ENCODE measurements at places on chromosomes 16 and 17.
A peak's percentile ranks its signal among the peaks of the same experiment; 100 is the strongest.

- H3K27ac ChIP-seq: peak overlapping the region; percentile 62
- no peak for DNase-seq
- peaks cover 2% of the 10 kb centered on the region for H3K36me3 ChIP-seq
- peaks cover 31% of the 10 kb centered on the region for H3K4me1 ChIP-seq
- H3K4me3 ChIP-seq: no peak overlapping the region
These were observed 8.0 kb downstream of the MAP3K14 start for GRCh38 chr17:45308840-45309239.

GRCh38 chr16:78778101-78779004 lies 678.9 kb downstream of the WWOX start:
- no peak for DNase-seq
- peaks cover 3% of the 10 kb centered on the region for H3K27me3 ChIP-seq
- no peak overlapping the region for H3K4me3 ChIP-seq

- H3K36me3 ChIP-seq: peaks cover 10% of the 10 kb centered on the region
- H3K4me3 ChIP-seq: no peak overlapping the region
- no peak for DNase-seq
- no peak overlapping the region for H3K27ac ChIP-seq
- peaks cover 9% of the 10 kb centered on the region for H3K4me1 ChIP-seq
These were observed 6.9 kb downstream of the CD300A start for GRCh38 chr17:74473294-74473693.

DNA sequence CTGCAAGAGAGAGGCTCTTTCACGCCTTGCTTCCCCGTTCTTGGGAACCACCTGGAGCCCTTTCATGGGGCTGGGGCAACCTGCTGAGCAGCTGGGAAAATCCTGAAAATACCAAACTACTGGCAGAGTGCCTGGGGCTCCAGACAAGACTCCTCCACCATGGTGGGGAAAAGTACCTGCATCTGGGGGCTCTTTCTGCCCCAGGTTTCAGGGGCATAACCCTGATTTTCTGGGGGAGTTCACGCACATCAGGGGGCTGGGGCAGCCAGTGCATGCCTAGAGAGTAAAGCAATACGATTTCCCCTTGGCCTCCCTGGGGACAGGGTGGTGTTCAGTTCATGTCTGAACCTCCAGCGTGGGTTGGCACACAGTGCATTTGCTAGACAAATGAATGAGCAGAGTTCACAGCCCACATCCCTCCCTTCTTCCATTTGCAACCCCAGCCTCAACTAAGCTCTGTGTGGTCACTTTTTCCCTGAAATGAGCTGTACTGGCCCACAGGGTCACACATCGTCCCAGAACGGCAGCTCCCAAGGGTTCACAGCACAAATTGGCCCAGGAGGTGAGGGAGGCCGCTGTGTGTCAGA lies 5.2 kb upstream of the CDC42EP4 start:
- peaks cover 14% of the 10 kb centered on the region for H3K27me3 ChIP-seq
- no peak overlapping the region for H3K4me3 ChIP-seq
- H3K36me3 ChIP-seq: no peaks in the 10 kb centered on the region
- H3K4me1 ChIP-seq: peaks cover 9% of the 10 kb centered on the region

DNA sequence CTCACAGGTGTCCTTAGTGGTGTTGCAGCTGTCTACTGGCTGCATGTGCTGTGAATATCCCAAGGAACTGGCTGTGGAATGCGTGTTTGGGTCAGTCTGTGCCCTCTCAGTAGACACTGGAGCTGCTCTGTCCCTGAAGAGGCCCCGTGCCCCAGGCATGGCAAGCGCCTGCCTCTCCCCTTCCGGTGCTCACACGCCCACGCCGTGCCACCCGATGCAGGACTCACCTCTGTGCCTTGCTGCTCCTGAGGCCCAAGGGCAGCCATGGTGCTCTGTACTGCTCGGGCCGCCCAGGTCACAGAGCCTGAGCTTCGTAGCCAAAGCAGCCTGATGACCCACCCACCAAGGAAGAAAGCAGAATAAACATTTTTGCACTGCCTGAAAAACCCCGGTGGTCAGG lies 10.0 kb downstream of the RGS11 start:
- no peaks in the 10 kb centered on the region for H3K27me3 ChIP-seq
- no peak overlapping the region for H3K4me3 ChIP-seq
- peaks cover 8% of the 10 kb centered on the region for H3K36me3 ChIP-seq
- H3K4me1 ChIP-seq: no peaks in the 10 kb centered on the region

DNA sequence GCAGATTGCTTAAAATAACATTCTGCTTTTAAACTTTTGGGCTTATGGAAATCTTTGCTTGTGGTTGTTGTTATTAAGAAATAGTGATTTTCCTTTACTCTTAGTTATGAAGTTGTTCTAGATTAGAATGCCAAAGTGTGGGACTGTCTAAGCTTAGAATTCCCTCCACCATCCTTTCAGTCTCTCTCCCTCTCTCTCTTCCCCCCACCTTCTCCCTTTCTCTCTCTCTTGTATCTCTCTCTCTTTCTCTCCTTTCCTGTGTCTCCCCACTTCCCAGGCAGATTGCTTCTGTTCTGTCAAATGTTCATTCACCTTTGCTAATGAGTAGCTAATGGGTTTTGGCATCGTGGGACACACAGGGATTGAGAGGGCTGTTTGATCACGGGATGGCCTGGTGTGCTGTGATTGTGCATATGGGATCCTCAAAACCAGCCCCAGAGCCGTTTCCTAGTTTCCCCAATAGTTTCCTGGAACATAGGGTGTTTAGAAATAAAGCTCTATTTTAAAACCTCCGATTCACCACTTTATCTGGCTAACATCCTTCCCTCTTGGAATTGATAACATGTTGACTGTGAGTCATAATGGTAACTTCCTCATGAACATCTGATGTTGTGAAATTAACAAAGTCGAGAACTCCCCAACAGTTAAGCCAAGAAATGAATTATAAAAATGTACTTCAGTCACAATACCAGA lies 502.6 kb downstream of the TMEM114 start:
- H3K4me1 ChIP-seq: peaks cover 2% of the 10 kb centered on the region
- no peak overlapping the region for H3K4me3 ChIP-seq
- no peaks in the 10 kb centered on the region for H3K36me3 ChIP-seq
- DNase-seq: no peak
- H3K27me3 ChIP-seq: peaks cover 12% of the 10 kb centered on the region

DNA sequence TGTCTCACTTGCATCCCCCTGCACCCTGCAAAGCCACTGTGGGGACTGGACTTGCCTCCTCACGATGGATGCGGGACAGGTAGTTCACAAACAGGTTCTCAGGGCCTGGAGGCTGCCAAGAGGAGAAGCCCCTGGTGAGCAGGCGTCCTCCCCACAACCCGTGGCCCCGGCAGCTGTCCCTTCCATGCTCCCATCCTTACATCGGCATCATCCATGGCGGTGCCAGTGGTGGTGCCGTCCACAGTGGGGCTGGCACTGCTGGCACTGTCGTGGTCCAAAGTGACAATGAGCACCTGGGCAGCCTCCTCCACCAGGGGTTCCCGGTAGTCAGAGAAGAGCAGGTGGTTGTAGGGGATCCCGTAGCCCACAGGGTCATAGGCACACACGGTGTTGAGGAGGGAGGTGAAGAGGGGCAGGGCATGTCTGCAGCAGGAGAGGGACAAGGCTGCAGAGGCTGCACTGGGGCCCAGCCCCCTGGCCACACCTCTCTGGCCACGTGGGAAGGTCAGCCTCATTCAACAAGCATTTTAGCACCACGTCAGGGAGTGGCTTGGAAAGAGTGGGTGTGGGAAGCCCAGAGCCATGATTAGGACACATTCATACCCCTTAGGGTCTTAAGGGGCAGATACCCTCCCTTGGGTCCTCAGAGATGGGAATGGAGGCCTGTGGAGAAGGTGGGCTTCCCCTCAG lies 12.6 kb downstream of the HID1 start:
- H3K27me3 ChIP-seq: no peaks in the 10 kb centered on the region
- no peak overlapping the region for H3K4me3 ChIP-seq
- H3K4me1 ChIP-seq: no peaks in the 10 kb centered on the region
- peaks cover 12% of the 10 kb centered on the region for H3K36me3 ChIP-seq
- DNase-seq: no peak

- no peaks in the 10 kb centered on the region for H3K4me1 ChIP-seq
- peaks cover 11% of the 10 kb centered on the region for H3K27me3 ChIP-seq
- no peaks in the 10 kb centered on the region for H3K36me3 ChIP-seq
- no peak overlapping the region for H3K4me3 ChIP-seq
- DNase-seq: no peak
- no peak overlapping the region for H3K27ac ChIP-seq
These were observed 142.3 kb downstream of the ABCC12 start for GRCh38 chr16:48013491-48013901.

- no peak for DNase-seq
- H3K4me3 ChIP-seq: no peak overlapping the region
- H3K27ac ChIP-seq: no peak overlapping the region
- H3K27me3 ChIP-seq: no peaks in the 10 kb centered on the region
- peaks cover 3% of the 10 kb centered on the region for H3K36me3 ChIP-seq
These were observed 289.8 kb downstream of the CEP112 start for GRCh38 chr17:65902155-65902554.

DNA sequence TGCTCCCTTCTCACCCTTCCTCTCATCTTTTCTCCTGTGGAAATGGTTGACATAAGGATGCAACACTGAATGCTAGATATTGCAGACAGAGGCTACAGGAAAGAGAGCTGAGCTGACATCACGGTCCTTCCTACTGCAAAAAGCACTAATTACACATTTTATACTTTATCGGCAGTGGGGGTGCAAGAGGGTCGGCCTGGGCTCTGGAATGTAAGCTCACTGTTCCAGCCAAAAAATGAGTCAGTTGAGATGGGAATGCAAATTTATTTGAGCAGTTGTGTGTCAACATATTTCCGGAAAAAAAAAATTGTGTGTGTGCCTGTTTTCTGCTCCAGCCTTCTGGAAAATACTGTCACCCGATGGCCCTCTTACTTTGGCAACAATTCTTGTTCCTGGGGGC lies 14.1 kb upstream of the MRTFB start:
- no peaks in the 10 kb centered on the region for H3K27me3 ChIP-seq
- H3K27ac ChIP-seq: no peak overlapping the region
- H3K4me1 ChIP-seq: peaks cover 4% of the 10 kb centered on the region
- DNase-seq: no peak
- H3K4me3 ChIP-seq: no peak overlapping the region
